ENCODE measurements at places on chromosomes 6 and 20.

DNA sequence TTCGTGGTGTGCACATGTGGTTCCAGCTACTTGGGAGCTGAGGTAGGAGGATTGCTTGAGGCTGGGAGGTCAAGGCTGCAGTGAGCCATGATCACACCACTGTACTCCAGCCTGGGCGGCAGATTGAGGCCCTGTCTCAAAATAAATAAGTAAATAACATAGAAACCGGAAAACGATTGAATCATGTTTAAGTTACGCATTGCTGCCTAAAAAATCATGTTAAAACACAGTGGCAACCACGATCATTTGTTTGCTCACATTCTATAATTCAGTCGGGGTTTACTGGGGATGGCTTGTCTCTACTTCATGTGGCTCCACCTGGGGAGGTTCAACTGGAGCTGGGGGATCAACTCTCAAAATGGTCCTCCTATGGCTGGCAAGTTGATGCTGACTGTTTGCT, 8.2 kb upstream of the CDKN1A start:
- no peak for DNase-seq

DNA sequence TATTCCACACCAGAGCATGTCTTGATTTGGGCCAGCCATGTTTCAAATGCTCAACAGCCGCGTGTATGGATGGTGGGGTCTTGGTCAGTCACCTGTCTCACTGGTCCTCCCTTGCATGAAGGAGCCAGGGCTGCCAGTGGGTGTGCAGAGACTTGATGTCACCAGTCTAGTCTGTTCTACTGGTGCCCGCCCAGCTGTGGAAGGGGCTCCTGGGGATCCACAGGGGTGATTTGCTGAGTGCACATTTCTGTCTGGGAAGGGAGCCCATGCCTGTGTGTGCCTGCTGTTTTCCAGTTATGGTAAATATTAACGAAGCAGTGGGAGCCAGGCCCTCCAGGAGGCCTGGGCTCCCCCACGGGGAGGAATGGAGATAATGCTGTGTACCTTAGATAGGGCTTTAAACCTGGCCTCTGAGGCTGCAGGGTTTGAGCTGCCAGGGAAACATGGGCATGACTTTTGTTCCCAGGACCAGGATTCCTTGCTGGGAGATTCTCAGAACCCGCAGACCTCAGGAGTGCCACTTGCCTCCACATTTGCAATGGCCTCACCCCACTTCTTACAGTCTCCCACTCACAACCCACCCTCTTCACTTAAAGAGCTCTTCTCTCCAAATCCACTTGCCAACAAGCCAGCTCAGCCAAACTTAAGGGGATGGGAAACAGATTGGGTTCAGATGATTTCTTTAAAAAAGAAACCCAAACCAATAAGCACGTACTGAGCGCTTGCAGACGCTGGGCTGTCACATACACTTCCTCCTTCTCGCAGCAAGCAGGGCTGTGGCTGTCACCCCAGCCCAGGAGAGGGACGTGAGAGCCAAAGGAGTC, 54.1 kb downstream of the VEGFA start:
- no peak for DNase-seq

DNA sequence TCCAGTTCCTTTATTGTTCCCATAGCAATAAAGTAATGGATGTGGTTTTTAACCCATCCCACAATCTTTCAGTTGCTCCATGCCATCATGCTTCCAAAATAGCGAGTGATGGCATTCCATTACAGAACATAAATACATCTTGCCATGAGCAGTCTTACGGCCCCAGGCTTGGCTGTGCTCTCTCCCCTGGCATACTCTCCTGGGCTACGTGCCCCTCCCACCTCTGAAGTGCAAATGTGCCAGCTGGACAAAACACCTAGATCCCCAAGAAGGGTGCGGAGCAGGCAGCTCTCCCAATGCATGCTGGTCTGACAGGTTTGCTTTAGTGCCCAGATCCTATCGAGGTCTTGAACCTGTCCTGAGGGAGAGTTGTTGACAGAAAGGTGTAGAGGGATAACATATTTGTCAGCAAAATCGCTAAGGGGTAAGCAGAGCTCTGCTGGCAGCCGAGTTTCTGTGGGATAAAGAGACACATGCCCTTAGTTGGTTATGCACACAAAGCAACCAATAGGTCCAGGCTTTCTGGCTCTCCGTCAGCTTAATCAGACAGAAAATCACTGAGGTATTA, 43.9 kb upstream of the PAX1 start:
- DNase-seq: no peak

- DNase-seq: no peak
Observed at GRCh38 chr6:150403458-150404246, 34.8 kb downstream of the IYD start.

- DNase-seq: no peak
Observed at GRCh38 chr6:7893342-7893741, 17.2 kb downstream of the TXNDC5 start.

GRCh38 chr6:108622641-108623298, 62.1 kb downstream of the FOXO3 start:
- no peak for DNase-seq

DNA sequence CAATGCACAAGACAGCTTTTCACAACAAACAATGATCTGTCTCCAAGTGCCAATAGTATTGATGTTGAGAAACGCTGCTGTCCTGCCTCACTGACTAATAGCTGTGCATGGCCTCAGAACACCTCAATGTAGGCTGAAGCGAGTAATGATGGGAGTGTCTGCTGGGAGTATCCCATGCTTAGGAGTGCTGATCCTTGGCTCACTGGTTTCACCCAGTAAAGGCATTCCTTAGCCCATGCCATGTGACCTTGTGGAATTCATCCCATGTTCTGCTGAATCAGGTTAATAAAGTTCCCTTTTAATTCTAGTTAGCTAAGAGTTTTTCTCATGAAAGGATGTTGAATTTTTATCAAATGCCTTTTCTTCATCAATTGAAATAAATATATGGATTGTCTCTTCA, 3.8 kb upstream of the WFDC12 start:
- DNase-seq: no peak

DNA sequence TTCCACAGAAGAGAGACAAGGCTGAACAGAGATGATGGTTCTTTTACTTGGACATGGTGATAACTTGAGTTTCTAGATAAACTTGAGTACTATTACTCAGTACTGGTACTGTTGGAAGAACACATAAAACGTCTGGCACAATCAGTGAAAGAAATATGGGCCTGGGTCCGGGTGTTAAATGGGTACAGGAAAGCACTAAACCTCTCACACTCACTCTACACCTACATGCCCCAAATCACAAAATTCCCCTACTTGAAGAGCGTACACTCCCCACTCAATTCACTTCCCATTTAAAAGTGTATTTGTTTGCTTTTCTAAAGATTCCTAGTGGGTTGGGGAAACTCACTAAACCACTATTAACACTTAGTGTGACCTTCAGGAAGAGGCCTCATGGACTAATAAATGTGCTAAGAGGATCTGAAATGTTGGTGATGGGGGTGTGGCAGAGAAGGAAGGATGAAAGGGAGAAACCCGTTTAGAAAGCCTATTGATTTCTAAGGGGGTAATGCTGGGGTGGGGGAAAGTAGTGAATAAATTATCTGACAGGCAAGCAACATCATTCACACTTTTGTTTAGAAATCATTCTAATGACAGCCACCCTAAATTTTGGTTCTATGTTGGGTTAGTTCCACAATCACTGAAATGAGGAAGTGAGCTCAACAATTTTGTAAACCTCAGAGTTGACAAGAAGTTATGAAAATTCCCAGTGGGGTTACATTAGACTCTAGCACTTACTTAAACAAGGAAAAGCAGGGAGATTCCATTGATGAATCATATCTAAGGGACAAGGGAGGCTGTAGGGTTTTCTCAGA, 222.6 kb upstream of the MARCKS start:
- no peak for DNase-seq

DNA sequence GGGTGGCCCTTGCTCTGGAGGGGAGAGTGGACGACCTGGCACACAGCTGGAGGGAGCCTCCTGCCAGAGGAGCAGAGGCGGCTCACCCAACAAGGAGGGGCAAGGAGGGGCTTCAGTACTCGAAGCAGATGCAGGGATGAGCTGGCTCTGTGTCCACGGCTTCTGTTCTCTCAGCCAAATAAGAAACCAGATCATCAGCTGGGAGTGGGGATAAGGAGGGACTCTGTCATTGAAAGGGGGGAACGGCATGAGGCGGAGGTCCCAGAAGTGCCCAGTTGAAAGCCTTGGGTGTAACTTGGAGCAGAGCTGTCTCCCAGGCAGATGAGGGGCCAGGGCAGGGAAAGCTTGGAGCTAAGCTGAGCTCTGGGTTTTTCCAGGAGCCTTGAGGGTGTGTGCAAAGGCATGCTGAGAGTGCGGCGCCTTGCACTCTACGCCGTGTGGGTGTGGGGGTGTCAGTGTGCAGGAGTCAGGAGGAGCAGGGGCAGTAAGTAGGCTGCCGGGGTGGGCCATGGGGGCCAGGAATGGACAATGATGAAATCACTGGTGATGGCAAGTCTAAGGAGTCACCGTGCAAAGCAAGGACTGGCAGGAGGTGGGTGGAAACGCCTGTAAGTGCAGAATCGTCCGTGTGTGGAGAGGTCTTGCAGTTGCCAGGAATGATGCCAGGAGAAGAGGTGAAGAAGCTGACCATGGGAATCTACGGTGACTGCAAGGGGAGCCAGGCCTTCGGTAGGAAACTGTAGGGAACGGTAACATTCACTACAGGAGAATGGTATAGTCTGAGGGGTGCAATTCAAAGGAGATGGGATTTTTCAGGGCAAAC, 85.4 kb upstream of the FOXQ1 start:
- no peak for DNase-seq

- no peak for DNase-seq
Observed at GRCh38 chr20:36672991-36673390, 27.0 kb upstream of the SLA2 start.

DNA sequence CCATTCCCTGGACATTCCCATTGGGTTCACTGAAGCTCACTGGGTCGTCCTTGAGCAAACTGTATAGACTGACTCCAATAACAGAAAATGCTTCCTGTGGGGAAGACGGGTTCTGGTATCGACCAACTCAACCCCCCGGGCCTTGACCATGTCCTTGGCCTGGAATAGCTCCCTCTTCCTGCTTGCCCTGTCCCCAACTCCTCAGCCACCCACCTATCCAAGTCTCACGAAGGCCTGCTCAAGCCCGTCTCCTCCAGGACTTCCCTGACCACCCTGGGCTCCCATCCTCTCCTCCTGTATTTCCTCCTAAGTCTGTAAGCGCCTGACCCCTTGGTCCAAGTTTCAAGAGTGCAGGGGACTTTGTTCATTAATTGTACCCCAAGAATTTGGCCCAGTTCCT, 2.8 kb upstream of the HMGA1 start:
- no peak for DNase-seq

DNA sequence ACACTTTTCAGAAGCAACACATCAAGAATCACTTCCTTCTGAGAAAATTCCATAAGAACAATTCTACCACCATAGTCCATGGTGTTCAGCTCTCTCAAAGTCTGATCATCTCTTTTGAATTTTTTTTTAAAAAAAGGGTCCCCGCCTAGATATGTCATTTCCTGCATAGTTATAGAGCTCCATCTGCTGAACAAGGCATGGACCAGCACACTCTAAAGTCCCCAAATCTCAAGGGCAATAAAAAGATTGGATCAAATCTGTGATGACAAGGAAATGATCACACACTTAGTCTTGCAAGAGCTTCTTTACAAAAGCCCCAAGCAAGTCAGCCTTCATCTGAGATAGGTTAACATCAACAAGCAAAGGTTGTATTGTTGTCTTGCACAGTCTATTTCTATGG, 100.7 kb upstream of the STMND1 start:
- no peak for DNase-seq

DNA sequence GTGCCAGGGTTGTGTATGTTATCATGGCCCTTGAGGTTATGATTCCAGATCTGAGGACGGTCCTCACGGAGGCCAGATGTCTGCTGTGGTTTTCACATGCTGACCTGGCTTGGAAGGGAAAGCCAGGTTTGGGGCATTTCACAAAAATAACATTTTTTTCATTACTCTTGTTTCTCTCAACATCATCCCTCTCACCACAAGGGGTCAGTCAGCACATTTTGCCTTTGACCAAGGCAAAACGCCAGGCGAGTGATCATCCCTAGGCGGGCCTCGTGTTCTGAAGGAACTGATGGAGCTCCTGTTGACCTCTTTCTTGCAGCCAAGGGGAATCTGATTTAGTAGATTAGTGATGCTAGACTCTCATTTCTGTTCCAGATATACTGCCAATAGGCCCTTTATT, 133.5 kb downstream of the TBC1D7 start:
- no peak for DNase-seq

DNA sequence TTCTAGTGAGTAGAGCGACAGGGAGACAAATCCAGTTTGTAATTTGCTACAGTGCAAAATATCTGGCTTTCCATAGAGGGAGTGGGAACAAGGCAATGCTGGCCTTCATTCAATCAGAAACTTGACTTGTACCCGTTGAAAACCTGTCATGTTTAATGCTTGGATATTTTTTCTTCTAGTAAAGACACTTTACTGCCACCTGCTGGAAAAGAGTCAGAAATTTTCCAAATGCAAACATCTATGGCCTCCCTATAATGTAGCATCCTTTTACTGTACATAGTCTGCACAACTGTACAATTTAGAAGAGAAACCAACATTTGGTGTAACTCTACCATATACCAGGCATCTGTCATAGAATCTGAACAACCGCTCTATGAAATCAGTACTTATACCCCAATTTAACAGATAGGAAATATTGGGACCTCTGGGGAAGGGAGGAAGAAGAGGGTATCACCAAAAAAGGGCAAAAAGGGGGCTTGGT, 16.7 kb upstream of the TBC1D20 start:
- DNase-seq: no peak

GRCh38 chr20:38165966-38166702, 1.1 kb upstream of the TGM2 start:
- no peak for DNase-seq

DNA sequence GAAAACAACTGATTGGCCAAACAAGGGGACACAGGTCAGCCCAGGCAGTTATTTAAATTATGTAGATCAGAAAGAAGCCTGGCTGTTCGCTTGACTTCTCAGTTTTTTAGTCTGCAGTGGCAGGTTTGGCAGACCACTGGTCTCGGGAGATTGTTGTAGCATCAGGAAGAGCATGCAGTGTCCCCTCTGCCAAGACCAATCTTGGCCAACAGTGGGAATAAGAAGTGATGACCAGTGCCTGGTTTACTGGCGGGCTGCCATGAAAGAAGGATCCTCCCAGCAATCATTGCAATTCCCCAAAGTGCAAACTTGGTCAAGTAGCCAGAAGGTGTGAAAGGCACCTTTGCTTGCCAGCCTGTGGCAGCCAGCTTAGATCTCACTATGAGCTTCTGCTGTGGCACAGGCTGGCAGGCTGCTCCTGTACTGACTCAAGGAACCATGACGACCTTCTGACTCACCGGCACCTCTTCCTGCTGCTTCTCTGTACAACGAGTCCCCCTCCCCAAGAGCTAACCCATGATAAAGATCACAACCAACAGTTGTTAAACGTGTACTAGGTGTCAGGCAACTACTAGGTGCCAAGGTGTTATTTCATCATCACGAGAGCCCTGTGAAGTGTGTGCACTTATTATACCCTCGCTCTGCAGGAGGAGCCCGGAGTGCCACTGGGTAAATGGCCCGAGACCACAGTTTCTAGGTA, 76.8 kb upstream of the DUSP22 start:
- no peak for DNase-seq

GRCh38 chr6:38193051-38193450, 373.5 kb downstream of the ZFAND3 start:
- DNase-seq: no peak

- DNase-seq: no peak
Observed at GRCh38 chr20:58965270-58966064, 15.6 kb upstream of the NELFCD start.

GRCh38 chr6:82182756-82183155, 64.8 kb downstream of the IBTK start:
- DNase-seq: no peak
